ENCODE measurements at places on chromosomes 13 and 19.

DNA sequence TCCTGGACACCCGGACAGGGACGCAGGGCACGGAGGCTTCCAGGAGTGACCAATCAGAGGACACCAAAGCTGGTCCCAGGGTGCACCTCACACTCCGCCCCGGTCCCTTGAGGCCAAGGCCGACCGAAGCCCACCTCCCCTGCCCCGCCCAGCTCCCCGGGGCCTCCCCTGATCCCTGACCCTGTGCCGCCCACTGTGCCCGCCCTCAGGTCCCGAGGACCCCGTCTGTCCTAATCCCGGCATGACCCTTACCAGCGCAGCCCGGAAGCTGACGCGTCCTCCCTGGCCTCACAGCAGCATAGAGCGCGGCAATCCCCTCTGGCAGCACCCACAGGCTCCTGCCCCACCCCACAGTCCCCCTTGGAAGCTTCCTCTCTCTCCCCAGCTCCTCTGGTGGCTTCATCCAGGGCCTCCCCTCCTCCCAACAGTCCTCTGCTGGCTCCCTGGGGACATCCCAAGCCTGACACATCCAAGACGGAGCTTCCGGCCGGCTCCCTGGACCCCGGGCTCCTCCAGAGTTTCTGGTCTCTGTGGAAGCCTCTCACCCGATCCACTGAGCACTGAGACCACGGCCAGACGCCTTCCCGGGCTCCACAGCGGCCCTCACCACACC, 7.4 kb upstream of the CDC34 start:
- no peak for DNase-seq

DNA sequence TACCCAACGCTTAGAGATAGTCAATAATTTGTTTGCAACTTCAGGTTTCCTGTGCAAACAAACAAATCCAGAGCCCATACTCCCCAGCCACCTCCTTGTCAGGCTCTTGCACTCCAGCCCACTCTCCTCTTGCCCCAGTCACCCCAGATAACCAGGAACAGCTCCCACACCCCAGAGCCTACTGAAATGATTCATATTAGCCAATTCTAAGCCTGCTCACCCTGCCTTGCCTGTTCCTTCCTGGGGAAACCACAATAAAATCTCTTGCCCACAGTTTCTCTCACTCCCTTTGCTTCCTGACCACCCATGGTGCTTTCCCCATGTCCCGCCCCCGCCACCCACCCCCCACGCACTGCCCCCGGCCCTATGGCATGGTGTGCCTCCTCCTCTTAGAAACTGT, 3.8 kb upstream of the ACTL9 start:
- DNase-seq: peak; percentile 36

- no peak for DNase-seq
Measured at GRCh38 chr19:378706-379105, 30.2 kb downstream of the C2CD4C start.

DNA sequence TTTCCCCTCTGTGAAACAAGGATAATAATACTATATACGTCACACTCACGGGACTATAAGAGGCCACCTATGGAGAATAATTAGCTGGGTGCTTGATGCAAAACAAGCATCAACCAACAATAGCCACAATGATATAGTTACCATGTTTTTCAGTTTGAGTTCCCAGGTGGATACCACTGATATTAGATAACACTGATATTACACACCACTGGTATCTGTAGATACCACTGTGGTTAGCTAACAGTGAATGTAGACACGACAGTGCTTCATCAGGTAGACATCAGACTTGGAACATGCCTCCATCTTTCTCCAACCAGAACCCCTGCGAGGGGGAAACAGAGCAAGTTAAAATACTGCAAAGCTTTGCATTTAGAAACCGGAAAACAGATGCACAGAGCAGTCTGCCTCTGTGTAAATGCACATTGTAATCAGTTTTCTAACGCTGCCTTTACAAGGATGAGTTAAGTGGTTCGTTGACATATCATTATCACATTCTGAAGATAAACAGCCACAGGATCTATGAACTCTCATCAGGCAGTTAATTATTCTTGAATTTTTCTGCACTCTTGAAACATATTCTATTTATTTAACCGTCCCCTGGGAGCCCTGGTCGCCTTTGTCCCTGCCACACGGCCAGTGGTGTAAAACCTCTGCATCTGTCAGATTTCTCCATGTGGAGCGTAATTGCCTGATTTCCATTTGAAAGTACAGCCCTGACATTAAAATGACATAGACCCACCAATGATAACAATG, 80.7 kb downstream of the RNASEH2B start:
- DNase-seq: no peak

DNA sequence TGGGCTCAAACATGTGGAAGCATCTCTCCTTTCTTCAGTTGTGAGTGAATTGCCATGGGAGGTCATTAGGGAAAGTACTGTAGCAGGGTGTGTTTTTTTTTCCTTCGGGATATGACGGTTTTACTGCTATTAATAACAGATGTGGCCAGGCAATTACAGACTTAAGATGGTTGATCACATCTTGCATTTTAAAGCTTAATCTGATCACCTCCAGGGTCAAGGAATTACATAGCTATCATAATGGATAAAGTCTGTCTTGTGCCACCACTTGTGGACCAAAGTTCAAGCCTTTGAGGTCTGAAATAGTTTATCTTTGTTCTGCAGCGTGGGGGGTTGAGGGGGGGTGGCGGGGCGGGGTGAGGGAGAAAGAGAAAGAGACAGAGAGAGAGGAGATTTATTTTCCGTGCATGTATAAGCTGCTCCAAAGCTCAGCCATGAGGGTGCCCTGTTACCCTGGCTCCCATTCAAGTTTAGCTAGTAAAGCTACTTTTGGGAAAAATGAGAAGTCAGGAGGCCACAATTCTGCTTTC, 5.5 kb upstream of the SERP2 start:
- DNase-seq: no peak

GRCh38 chr13:61316647-61317046, 99.0 kb downstream of the PCDH20 start:
- DNase-seq: no peak

Data from activated CD8-positive, alpha-beta memory T cell treated with anti-CD3 and anti-CD28 coated beads, Interleukin-2, amount 50 U/mL, for 4 hours (primary cell).